ENCODE measurements at places on chromosomes 1 and 21.
A peak's percentile ranks its signal among the peaks of the same experiment; 100 is the strongest.

GRCh38 chr21:34779860-34780259 lies 111.1 kb downstream of the CLIC6 start:
- DNase-seq, result no peak

GRCh38 chr1:60280256-60280655 lies 206.7 kb upstream of the C1orf87 start:
- peak; percentile 28 for DNase-seq

DNA sequence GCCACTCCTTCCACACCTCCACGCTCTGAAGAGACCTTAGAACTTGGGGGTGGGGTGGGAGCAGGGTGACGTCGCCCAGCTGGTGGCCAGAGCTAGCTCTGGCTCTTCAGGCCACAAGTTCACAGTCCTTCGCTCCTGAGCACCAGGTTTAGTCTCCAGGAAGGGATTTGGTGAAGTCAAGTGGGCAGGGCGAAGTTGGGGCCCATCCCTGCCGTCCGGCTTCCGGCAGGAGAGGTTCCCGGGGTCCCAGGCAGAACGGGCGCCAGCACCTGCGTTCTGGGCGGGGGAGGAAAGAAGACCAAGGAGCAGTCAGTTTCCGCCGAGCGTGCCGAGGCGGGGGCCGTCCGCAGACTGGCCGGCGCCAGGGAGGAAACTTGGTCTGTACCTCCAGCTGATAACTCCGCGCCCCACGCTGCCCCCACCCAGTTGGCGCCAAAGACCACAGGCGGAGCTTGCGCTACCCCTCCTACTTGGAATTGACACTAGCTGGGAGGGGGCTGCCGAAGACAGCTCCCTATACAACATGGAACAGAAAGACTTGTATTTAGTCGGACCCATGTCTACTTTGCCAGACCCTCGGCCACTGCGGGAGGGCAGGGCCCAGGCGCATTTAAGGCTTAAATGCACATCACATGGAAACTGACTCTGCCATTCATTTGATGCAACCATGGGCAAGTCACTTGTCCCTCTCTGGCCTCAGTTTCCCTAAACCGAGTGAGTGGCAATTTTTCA lies 995 bp downstream of the ID3 start:
- DNase-seq, result no peak

- DNase-seq, result no peak
These were observed at the start of gene DIRAS3 for GRCh38 chr1:68049941-68050878. DIRAS3 (minus strand) TSS chr1:68050627; CDS start chr1:68047297, 3,330 bp downstream.

- peak; percentile 80 for DNase-seq
These were observed at the start of gene F5 for GRCh38 chr1:169586395-169587255. F5 (minus strand) TSS chr1:169586481; CDS start chr1:169586386, 95 bp downstream.

GRCh38 chr1:107110326-107110725 lies 30.5 kb upstream of the NTNG1 start:
- no peak for DNase-seq

GRCh38 chr1:84298684-84299535 lies 2.6 kb upstream of the SAMD13 start:
- DNase-seq, result peak; percentile 37

GRCh38 chr1:153474347-153474746 lies 13.9 kb upstream of the S100A7 start:
- no peak for DNase-seq

GRCh38 chr1:64033667-64034220 lies 169.7 kb upstream of the UBE2U start:
- DNase-seq, result no peak

All from dorsolateral prefrontal cortex (tissue), 122 donors.